ENCODE measurements at places on chromosomes 7 and 10. TPM values are rescaled to one million over a fixed set of nuclear protein-coding genes. Genes with fewer than 3 reads are reported as not detected.

DNA sequence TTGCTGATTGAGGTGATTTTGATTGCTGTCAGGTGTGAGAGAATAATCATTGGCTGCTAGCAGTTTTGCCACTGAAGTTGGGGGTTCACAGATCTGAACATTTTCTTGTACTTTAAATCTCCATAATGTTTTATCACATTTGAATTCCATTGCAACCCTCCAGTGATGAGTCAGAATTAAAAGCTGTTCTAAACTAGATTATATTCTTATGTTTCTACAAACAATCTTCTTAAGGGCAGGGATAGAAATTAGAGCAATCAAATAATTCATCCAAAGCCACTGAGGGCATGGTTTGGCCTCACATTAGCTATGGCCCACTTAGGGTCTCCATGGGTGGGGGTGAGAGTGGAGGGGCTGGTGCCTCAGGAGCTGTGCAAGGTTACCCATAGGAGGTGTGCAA, 53.0 kb upstream of the RPA3 start:
- no peak for DNase-seq

GRCh38 chr7:158649279-158649678, 55.3 kb downstream of the NCAPG2 start:
- DNase-seq: no peak

- no peak for DNase-seq
Measured at GRCh38 chr7:102275123-102275703, 11.5 kb upstream of the SH2B2 start.

DNA sequence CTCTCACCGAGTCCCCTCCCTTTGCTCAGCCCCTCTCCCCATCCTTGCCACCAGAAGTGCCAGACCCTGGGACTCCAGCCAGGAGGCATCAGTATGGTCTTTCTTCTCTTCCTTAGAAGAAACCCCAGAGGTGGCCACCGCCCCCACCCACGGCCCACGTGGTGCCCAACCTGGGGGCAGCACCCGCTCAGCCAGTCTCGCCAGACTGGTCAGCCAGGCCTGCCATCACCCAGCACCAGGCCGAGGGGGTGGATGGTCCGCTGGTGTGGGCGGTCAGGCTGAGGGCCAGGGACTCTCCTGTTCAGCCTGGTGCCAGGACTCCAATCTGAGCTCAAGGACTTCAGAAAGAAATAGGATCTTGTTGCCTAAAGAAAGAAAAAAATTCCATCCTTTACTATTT, 5.8 kb upstream of the CLDN4 start:
- no peak for DNase-seq

Gene NUTM2E
- total RNA-seq: not detected

- no peak for DNase-seq
Measured at GRCh38 chr7:99557196-99557607, 1.2 kb upstream of the ZNF655 start.

Gene SPDYE2
- not detected for total RNA-seq

Gene DENND2A
- not detected for total RNA-seq

Gene ASAH2
- 5.8 TPM for total RNA-seq

GRCh38 chr7:45919993-45920459, 1.0 kb downstream of the IGFBP3 start:
- no peak for DNase-seq

DNA sequence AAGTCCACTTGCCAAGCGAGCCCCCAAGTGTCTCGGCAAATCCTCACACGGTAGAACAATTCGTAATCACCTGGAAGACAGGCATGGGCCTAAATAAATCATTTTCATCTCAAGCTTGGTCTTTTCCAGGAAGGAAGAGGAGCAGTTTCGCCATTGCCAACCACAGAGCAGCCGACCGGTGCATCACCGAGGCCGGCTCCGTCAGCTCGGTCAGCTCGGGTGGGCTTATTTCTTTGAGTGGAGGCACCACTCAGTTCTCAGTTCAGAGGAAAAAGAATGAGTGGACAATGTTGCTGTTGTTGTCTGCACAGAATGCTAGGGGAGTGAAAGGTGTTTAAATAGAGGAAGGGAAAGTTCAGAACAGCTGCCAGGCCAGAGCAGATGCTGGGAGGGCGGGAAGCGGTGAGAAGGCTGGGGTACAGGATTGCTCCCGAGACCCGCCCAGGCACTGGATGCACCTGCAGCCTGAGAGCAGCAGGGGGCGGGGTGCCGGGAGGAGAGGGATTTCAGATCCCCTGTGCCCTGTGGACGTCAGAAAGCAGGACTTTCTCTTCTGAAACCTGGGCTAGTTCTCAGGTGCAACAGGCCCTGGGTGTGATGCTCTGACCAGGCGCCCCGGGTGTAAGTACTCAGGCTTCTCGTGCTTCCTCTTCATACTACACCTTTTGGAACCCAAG, 17.7 kb upstream of the IGFBP3 start:
- no peak for DNase-seq

GRCh38 chr7:5870311-5870710, 10.3 kb upstream of the OCM start:
- DNase-seq: no peak

Gene IDI2
- not detected for total RNA-seq

GRCh38 chr7:37488163-37488764, 39.6 kb upstream of the ELMO1 start:
- no peak for DNase-seq

DNA sequence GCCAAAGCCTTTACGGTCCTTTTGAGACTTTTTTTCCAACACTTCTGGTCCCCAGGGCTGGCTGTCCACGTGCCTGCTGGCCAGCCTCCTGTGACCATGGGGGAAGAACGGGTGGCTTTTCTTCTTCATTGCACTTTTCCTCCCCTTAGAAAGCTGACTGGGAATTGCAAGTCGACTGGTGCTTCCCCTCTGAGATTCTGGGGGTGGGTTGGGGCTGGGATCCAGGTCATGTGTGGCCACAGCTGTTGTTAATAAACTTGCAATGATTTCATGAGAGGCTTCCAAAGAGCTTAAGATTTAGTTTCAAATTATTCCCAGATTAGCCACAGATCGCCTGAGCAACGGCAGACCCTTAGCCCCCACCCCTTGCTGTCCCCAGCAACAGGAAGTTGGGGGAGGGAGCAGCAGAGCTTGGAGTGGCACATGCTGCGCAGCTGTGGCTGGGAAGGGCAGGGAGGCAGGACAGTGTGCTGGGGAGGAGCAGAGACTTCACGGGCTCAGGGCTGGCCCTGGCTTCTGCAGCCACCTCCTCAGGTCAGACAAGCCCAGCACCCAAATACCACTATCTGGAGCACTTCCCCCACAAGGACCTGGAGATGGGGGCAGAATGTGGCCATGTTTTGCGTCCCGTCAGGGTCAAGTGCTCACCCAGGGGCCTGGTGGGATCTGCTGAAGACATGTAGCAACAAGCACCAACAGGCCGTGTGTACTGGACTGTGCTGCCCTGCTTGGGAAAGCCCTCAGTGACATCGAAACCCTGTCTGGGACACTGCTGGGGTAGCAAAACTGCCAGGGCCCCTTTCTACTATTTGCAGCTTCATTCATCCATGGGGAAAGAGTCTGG, 147.1 kb downstream of the RNF216 start:
- DNase-seq: no peak

- DNase-seq: peak; percentile 33
Measured at GRCh38 chr10:43076876-43077420, at the start of gene RET. Gene RET (plus strand): TSS chr10:43077069. CDS start chr10:43077259, 190 bp downstream.

Gene FRMD4A
- 0.41 TPM for total RNA-seq

DNA sequence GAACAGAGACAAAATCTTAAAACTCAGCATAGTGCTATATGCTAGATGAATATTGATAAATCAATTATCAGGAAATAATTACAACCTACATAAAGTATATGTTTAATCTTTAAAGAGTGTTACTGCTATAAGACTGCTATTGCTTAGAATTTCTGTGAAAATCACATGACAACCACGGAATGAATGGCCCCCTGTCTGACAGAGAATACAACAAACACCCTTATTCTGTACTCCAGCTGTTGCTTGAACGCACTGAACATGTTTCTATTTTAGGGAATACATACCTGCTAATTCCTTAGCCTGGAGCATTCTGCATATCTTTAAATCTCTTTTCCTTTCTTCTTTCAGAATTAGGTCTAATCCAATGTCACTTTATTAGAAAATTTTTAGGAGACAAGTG, 452.4 kb upstream of the PHF14 start:
- DNase-seq: no peak

DNA sequence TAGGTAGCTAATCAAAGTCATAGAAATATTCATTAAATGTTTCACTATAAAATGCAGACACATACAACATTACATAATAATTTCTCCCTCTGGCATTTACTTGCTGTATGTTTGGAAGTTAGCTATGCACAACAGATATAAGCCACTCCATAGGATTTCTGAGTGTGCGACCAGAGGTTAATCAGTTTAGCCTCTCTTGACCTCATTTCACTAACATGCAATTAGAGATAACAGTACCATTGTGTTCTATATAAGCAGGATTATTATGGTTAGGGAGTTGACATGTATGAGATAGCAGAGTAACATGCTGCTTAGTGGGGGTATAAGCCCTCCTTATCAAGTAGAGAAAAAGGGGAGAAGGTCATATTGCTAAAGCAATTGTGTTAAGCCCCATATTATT, 26.4 kb downstream of the GLUD1 start:
- no peak for DNase-seq
